DMS153 (cell line): ENCODE measurements at places on chromosomes 11 and 22.

DNA sequence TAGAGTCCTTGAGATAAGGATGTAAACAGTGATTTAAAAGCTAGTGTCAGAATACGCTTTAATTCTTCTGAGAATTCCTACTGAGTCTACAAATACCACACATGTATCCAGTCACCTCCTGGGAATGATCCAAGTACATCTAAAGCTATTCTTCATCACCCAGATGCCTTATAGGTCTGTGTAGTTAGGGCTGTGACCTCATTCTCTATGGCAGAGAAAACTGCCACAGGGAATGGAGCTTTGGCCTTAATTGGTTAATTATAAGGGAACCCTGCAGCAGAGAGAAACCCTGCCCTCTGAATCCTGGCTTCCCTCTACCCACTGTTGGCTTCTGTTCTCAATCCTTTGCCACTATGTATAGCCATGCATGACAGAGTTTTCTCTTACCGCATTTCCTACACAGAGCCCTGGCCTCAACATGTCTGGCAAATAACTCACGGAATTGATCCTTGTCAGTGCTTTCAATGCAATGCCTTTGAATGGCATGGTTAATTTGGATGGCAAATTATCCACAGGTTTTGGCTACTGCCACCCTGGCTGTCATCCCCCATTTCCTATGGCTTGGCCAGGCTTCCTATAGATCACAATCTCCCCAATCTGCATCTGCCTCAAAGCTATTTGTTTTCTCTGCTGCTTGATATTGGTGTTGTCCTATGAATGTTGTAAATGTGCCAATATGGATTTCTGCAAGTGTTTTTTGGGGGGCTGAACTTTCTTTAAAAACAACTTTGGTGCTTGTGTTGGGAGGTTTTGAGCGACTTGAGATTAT, 2.9 kb downstream of the DIXDC1 start:
- DNase-seq = no peak

- DNase-seq = no peak
These were observed 1378.9 kb downstream of the BRD1 start for GRCh38 chr22:48448821-48449220.

- DNase-seq = no peak
These were observed 8.3 kb upstream of the KCNJ11 start for GRCh38 chr11:17396598-17397310.

GRCh38 chr22:17824457-17824856, 50.2 kb upstream of the BID start:
- no peak for DNase-seq

GRCh38 chr11:9075556-9075955, 15.8 kb downstream of the SCUBE2 start:
- DNase-seq = no peak

DNA sequence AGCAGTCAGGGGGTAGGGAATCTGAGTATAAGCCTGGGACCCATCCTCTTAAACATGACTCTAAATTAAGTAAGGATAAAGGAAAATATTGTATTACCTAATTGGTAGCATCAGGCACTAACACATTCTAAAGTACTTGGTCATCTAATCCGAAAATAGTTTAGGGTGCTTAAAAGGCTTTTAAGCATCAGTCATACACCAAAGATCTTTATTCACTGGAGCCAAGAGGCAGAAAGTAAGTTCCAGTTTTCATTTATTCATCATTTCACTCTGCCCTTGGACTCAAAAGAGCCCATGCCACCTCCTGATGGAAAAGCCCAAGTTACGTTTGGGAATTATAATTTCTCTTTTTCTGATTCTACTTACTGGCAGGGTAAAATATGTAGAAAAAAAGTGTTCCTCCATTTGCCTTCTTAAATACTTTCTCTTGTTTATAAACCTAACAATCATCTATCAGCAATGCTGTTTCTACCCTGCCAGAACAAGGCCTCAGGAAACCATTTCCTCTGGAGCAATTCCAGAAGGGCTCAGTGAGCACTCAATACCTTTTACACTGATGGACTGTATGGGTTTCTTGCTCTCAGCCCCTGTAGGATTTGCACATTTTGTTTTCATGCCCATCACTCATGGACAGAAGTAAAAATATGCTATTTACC, 120.1 kb upstream of the SLC5A12 start:
- no peak for DNase-seq

DNA sequence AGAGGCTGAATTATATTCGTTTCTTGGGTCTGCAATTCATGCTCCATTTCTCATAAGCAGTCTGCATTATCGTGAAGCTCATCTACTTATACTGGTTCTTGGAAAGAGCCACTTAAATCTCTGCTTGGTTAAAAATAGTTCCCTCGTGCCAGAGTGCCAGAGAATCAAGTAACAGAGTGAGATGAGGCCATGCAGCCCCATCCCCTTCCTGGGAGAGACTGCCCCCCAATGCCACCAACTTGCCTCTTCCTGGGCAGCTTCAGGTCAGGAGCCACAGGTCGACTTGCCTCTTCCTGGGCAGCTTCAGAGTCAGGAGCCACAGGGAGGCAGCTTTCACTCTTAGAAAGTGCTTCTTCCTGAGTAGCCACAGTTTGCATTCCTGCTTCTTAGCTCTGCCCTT, 223.9 kb upstream of the ZBED5 start:
- no peak for DNase-seq

- DNase-seq = no peak
These were observed 91.4 kb upstream of the APOA1 start for GRCh38 chr11:116928845-116929244.

DNA sequence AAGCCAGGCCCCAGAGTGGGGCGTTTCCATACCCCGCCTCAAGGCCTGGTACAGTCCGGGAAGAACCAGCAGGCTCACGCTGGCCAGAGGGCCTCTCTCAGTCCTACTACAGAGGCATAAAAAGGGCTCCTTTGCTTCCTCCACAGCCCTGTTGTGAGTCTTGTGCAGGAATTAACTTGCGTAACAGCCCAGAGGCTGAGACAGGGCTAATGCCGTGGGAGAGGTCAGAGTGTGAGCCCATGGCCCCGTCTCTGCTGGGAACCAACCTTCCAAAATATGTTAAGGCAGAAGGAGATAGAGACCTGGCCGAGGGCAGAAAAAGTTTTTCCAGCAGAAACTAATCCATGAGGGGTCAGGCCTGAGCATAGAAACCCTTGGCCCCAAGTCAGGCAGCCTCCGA, 19.9 kb upstream of the TMEM184B start:
- DNase-seq = no peak

DNA sequence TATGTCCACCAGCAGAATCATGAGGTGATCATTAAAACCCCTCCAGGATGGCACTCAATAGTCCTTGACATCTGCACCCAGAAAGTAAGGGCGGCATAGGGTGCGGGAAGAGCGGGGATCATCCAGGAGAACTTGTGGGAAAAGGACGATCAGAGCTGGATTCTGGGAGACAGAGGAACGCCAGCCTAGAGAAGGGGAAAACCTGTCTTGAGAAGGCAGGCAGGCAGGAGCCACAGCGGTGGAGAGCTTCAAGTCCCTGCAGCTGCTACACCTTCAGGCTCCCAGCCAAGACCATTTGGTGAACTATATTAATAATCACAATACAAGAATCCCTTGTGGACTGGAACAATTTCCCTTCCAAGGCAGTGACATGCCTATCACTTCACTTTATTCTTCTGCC, 134.3 kb downstream of the BUD13 start:
- no peak for DNase-seq

DNA sequence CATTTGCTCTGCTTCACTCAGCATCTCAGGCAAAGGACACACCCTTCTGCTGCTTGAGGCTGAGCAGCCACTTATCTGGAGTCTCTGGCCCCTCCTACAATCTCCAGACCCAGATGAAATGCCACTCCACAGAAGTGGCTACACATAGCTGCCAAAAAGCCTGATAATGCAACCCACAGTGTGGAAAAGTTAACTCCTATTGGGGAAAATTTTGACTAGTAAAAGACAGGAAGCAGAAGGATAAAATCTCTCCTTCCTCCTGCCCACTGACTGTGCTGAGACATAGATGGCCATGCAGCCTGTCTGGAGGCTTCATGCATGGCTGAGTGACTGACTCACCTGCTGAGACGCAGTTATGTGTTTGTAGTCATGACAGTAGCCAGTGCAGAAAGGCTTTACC, 92.3 kb upstream of the TEAD1 start:
- peak; percentile 9 for DNase-seq

- no peak for DNase-seq
These were observed 34.9 kb upstream of the CD82 start for GRCh38 chr11:44530413-44531115.

GRCh38 chr22:47294222-47294532, 531.7 kb downstream of the TBC1D22A start:
- no peak for DNase-seq

DNA sequence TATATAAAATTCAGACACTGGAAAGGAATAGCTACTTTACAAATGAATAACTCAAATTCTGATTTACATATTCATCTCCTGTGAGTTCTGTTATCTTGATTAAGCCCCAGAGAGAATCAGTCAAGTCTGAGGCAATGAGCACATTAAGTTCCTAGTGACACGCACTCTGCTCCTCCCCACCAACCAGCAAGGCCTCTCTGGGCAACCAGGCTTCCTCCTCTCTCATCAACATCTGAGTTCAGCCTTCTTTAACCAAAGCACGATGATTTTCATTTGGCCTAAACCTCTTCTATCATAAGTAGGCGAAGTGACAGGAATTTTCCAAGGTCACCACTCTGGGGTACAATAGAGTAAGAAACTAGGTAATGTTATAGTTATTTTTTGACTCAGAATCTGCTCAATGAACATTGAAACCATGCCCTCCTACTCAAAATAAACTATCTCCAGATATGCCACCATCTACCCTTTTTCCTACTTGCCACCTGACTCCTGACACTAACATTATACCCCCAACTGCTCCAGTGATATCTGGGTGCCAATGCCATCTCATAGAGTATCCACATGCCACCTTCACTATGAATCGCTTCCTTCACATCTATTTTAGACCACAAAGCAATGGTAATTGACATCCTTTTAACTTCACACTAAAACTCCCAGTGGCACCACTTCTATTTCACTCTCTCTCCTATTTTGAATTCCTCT, 114.8 kb downstream of the FAM76B start:
- no peak for DNase-seq

DNA sequence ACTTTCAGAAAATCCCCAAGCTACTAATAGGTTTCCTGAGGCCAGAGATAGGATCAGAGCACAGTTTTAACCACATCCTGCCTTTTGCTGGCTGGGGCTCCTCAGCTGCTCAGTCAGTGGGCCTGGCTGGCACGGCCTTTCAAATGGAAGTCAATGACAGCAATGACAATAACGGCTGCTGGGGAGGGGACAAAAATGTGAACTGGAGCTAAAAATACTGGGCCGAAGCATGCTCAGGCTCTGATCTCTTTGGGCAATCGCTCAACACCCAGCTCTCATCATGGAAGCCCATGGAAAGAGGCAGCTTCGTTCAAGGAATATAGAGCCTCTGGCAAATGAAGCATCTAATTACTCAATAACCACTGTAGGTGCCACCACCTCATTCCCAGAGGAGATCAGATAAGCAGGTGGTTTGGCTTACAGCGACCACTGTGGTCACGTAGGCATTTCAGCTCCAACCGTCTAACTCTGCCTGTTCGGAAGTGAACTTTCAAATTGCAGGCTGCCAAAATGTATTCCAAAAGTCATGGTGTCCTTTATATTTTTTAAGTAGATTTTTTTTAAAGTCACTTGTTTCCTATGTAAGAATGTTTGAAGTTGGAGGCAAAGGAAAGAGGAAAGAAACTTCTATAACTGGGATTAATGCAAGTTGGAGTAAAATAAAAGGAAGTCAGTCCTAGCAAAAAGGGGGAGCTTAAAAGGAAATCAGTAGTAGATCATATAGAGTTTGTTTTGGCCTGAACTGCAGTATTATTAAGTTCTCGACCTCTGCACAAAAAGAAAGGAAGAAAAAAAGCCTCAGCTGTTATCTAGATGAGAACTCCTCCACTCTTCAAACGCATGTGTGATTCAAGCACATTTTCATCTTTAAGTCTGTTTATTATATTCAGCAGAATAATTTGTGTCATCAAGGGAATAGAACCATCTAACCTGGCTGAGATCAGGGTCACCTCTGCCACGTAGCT, 14.1 kb downstream of the WT1 start:
- DNase-seq = no peak

- DNase-seq = no peak
These were observed 95.0 kb downstream of the ARHGAP8 start for GRCh38 chr22:44847380-44847779.

GRCh38 chr22:48106715-48107259, 1344.3 kb downstream of the TBC1D22A start:
- DNase-seq = no peak

DNA sequence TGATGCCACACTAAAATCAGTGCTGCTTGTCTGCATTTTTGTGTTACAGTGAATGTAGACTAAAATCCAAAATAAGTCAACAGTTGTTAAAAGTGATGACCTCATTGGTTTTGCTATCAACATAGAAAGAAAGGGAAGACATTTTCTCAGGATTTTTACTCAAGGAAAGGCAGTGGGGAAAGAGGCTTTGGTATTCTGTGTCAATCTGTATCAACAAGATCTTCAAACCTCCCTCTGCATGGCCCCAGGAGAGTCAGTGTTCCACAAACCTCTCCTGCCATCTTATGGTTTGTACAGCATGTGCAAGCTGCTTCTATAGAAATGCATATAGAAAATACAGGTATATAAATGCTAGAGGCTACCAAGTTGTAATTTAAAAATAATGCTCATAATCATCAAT, 13.8 kb upstream of the OR51M1 start:
- DNase-seq = no peak

- DNase-seq = no peak
These were observed 32.8 kb upstream of the CLDN5 start for GRCh38 chr22:19556963-19557545.

- no peak for DNase-seq
These were observed 9.4 kb upstream of the OSM start for GRCh38 chr22:30276039-30276438.

DNA sequence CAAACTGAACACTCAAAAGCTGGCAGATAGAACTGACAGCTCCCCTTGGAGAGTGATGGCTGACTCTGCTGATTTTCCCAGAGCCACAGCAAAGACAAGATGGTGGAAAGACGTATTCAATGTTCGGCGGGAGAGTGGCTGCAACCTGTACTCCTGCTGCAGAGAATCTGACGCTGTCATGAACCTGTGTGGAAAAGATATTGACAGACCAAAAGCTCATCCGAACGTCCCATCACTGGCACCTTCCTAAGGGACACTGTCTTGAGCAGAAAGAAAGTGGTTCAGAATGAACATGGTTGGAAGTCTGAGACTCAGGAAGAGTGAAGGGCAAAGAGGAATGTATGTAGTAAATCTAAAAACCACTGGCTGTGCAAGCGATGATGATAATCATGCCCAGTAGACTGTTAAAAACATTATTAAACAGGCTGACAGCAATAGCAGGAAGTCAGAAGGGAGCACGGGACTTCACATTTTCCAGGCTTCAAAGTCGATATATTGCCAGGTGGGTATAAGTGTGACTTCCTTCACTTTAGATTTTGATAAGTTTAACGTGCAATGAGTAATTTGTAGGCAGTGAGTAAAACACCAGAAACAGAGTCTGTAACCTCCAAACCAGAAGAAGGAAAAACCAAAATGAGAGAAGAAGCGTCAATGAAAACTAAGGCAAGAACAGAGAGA, 6.2 kb upstream of the IL17REL start:
- DNase-seq = no peak

- no peak for DNase-seq
These were observed 100.3 kb downstream of the GUCY1A2 start for GRCh38 chr11:106917973-106918372.
